ENCODE measurements at places on chromosomes 12 and 14.

DNA sequence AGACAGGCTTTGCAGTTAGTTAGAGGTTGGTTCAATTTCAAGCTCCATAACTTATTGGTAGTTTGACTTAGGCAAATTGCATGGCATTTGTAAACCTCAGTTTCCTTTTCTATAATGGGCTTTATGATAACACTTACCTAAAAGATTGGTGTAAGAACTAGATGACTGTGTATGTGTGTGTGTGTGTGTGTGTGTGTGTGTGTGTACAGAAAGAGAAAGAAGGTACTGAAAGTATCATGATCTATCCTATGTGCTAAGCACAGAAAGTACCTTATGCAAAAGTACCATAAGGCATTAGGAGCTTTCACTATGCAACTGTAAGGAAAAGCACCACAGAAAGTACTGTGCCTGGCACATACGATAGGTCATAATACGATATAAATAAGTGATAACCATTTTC is 304.3 kb upstream of the KITLG start:
- no peak for DNase-seq

DNA sequence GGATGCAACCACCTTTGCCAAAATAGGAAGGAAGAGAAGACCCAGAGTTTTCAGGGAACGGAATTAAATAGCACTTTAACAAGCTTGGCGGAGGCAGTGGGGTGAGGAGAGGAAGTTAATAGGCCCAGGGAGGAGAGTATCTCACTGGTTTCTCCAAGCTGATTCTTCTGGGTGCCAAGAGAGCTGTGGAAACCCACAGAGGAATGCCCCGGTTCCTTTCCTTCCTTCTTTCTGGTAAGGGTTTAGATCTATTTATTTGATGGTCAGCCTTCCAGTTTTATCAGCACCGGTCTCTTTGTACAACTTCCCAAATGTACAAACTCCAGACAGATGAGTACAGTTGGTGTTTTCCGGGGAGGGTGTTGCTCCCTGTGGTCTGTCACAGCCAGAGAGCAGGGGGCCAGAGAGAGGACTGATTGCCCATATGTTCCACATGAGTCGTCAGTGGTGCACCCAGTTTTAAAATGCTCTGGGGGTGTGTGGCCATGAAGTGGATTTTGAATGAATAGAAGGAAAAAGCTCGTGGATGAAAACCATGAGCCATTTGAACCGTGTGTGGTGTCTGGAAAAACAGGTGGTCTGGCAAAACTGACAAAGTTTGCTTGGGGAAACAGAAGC is 26.6 kb downstream of the PRKCH start:
- DNase-seq: no peak

- no peak for DNase-seq
Observed at GRCh38 chr14:99742509-99743487, 50.4 kb upstream of the EML1 start.

DNA sequence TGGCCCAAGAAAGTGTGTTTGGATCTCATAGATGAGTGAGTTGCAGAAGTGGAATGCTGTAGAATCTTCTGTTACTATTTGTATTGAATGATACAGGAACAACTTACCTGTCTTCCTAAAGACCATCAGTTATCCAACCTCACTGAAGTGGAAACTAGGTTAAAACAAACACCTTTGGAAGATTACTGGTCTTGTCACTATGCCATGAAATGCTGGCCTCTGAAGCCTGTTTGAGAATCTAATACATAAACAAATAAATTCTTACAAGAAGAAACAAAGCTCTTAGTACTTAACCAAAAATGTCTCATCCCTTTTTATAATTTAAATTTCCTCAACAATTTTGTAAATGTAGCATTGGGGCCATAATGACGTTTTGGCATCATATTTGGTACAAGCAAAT is 155.2 kb downstream of the FBXL14 start:
- no peak for DNase-seq

- DNase-seq: no peak
Observed at GRCh38 chr14:86639666-86640065, 1109.7 kb downstream of the FLRT2 start.

DNA sequence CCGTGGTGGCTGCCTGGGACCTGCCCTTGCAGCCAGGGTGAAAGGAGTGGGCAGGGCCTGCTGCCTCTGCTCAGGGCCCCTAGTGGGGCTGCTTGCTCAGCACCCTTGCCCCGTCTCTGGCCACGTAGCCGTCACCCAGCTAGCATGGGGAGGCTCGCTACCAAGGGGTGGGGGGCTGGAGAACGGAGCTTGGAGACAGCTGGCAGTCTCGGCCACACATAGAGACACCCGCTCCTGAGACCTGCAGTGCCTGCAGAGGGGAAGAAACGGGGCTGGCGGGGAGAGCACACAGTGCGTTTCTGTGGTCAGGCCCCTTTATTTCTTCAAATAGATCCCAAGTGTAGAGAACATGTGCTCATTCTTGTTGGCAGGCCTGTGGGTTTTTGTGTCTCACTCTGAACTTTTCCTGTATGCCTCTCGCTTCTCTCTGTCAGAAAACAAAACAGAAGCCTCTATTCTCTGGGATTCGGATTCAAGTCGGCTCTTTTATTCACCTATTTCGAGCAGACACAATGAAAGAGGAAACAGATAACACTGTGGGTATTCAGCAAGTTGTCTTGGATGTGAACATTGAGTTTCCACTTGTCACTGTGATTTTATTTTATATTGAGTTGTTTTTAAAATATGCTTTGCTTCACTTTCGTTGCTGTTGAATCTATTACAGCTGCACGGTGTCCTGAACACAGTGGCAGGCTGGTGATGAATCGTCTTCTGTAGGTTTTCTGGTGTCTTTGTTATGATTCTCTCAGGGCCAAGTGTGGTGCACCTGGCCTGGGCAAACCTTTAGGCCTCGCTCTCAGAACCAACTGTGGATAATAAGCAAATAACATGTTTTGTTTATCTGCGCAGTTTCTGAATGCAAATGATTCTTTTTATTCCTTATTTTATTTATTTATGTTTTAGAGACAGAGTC is 26.5 kb downstream of the PACS2 start:
- DNase-seq: no peak

DNA sequence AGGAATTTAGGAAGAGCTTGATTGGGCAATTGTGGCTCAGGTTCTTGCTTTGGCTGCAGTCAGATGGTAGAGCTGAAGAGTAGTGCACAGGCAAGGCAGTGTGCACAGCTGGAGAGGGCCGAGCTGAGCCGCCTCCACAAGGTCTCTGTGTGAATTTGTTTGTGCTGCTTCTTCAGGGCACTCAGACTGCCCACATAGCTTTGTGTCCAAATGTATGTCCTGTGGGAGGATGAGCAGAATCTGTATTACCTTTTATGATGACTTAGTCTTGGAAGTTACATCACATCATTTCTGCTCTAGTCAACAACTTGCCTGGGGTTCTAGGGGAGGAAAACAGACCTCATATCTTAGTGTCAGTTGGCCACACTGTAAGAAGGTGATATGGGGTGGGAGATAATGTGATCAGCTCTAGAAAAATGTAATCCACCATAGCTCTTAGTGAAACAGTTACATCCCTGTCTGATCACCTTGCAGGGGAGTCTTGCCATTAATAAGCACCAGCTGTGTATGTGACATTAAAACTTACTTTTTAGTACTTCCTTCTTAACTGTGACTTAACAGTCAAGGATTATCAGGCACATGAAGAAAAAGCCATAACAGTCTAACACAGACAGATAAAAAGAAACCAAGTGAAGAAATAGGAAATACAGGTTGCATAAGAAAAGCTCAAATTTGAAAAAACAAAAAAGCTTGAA is 53.4 kb downstream of the RCOR1 start:
- no peak for DNase-seq

DNA sequence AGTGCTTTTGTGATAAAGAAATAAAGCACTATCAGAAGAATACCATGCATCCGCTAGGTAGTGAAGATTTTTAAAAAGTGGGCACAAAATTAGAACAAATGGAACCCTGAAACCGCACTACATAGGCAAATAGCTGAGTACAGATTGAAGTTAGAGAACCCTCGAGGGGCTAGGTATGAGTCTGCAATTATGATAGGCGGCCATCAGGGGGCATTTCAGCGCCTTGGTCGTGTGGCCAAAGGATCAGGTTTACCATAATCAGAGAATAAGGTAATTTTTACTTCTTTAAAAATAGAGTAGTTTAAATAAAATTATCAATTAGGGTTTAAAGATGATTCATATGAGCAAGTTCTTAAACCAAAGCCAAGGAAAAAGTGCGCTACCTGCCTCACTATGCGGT is 129.8 kb downstream of the TMX1 start:
- DNase-seq: no peak

DNA sequence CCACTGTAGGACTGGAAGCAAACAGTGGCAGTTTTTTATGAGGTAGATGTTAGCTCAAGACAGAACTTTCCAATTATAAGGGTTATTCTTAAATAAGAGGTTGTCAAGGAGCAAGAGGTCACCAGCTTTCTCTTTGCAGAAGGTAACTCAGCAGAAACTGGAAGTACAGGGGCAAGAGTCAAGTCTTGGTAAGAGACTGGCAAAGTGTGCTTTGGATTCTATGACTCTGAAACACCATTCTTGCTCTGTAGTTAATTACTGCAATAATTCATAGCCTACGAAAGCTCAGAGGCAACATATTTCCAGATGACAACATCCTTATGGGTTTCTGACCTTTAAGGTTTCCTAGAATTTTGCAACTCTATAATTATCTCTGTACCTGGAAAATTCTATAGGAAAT is 51.3 kb downstream of the RMST start:
- DNase-seq: no peak

DNA sequence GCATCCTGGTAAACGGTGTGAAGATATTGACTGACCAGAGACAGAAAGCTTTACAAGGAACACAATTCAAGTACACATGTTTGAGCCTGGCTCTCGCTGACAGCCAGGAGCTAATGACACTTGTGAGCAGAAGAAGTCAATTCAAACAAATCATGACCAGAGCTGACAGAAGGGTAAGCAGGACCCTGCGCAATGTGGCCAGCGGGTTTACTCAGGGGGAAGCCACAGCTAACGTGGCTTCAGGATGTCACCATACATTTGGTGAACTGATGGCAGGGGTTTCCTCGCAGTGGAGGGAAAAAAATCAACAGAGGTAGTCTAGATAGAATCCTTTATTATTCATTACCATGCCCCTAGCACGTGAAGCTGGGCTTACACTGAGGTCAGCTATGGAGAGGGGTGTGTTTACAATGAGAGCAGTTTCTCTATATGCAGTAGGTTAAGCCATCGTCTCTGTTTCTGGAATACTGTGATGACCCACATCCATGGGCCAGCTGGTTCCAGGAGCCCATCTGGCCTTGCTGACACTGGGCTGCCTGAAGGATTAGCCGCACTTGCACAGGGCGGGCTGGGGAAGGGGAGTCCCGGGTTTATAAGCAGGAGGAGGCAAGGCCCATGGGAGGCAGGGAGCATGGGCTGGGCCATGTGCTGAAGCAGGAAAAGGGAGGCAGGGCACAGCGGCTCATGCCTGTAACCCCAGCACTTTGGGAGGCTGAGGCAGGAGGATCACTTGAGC is 198.2 kb upstream of the PRMT8 start:
- DNase-seq: no peak

GRCh38 chr12:69343357-69343756 is 4.8 kb upstream of the LYZ start:
- DNase-seq: no peak

DNA sequence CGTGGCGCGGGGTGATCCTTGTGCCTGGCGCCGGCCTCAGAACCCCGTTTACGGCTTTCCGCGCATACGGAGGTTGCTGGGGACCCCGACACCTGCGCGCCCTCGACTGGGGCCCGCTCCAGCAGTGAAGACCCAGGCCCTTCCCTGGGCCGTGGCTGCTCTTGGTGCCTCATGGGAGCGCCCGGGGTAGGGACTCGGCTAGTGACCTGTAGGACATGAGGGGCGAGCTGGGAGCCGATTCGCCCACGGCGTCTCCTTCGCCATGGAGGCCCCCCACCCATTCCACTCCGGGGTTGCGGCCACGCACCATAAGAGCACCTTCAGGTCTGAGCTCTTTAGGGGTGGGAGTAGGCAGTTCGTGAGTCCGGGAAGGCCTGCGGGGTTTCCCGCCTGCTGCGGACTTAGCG is 14.2 kb upstream of the PAX9 start:
- no peak for DNase-seq

DNA sequence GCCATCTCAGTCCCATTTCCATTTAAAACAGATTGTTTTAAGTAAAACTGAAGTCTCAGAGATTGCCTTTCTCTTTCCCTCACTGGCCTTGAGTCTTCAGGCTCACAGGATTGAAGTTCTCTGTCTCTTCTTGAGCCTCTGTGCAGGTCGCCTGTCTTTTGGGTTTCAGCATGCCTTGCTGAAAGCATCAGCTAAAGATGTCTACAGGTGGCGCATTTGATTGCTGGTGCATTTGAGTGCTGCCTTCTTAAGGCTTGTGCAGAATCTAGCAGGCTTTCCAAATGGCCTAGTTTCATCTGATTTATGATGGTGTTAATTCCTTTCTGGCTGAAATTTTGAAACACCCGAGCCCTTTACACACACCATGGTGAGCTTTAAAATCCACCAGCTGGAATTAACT is 1062.2 kb upstream of the FBXO33 start:
- DNase-seq: no peak

DNA sequence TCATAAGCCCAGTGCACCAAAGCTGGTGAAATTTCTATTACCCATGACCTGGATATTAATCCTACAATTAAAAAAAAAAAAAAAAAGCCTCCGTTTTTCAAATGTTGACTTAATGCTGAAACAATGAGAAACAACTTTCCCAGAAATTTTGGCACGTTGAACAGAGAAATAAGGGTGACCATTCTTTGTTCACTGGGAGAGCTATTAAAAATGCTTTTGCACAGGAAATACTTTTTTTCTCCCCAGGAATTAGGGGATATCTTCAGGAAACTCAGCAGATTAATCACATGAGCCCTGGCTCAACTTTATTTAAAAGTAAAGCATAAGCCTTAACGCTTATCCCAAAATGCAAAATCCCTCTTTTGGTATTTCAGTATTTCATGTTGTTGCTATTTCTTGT is 54.8 kb upstream of the FLRT2 start:
- DNase-seq: no peak

GRCh38 chr12:114668151-114668885 is 15.7 kb downstream of the TBX3 start:
- DNase-seq: no peak

GRCh38 chr12:56375598-56376434 is 13.2 kb upstream of the APOF start:
- DNase-seq: no peak

- DNase-seq: no peak
Observed at GRCh38 chr12:57444744-57445143, 10.2 kb downstream of the INHBC start.

GRCh38 chr14:103775506-103775905 is 59.9 kb downstream of the ZFYVE21 start:
- no peak for DNase-seq

GRCh38 chr12:19971361-19972280 is 396.7 kb upstream of the PDE3A start:
- DNase-seq: no peak
